ENCODE measurements at places on chromosomes 5 and 9.

DNA sequence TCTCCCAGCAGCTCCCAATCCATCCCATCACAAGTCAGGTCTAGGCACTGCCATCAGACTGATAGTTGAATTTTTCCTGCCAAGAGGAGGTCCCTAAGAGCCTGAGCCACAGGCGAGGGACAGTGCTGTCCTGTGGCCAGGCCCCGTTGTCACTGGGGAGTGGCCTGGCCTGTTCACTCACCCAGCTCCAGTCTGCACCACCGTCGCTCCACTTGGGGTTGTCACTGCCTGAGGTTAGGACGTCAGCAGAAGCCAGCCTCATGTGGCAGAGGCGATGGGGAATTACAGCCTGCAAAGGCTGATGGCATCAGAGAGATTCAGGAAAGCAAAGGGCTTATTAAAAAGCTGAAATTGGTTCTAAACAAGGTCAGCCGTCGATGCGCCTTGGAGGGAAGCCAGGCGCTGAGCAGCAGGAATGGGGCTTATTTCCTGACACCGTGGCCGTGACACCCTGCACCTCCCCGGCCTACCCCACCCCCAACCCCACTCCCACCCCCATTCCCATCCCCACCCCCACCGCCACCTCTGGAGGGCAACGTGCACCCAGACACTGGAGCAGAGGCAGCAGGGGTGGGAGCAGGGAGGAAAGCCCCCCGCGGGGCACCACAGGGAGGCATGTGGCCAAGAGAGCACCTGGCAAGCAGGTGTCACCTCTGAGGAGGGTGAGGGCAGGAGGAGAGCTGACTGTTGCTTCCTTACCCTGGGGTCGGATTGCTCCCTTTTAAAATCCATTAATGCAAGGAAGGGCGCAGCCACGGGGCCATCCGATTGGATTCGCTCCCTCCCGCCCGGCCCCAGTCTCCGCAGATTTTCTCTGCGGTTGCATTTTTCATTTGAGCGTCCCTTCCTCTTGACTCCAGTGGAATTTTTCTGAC, 3.1 kb upstream of the DBH start:
- no peak for DNase-seq

DNA sequence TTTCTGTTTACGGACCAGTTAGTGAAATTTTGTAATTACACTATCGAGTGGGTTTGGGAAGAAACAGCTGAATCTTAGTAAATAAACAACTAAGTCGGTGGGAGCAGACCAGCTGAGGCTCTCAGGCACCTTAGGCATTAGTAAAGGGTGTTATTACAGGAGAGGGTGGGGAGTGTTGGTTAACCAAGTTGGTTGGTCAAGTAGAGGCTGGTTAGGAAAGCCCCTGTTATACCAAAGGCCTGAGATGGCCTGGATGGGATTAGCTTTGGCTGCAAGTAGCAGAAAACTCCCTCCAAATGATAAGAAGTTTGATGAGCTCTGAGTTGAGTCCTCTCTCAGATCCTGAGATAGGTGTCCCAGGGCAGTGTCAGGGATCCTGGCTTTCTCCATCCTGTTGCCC, 81.3 kb downstream of the PPARGC1B start:
- no peak for DNase-seq

DNA sequence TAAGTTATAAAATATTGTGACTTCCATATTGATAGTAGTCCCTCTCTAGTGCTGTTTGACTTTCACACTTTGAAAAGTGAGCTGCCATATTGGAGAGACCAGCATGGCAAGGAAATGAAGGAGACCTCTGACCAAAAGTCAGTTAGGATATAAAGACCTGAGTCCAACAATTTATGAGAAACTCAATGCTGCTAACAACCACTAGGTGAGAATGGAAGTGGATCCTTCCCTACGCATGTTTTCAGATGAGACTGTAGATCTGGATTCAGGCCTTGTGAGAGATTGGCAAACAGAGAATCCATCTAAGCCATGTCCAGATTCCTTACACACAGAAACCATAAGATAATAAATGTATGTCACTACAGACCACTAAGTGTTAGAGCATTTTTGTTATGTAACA, 81.6 kb downstream of the CTNND2 start:
- no peak for DNase-seq

DNA sequence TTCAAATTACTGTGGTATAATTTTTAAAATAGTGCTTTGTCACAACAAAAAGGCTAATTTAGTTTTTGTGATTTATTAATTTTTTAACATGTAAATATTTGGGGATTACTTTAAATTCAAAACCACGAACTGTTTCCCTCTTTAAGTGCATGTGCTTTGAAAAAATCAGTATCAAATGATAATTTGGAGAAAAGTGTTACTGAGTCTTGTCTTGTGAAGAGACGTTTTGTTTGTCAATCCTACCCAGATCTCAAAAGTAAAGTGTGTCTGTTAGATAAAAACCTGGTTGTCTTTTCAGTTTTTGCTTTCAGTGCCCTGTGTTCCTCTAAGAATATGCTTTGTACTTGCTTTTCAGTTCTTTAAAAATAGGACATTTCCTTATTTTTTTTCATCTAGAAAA, 7.7 kb downstream of the ZSWIM6 start:
- DNase-seq: no peak

- no peak for DNase-seq
Measured at GRCh38 chr5:36355516-36355915, 53.8 kb upstream of the RANBP3L start.

GRCh38 chr5:18740301-18740700, 1106.0 kb downstream of the TAF11L14 start:
- no peak for DNase-seq

DNA sequence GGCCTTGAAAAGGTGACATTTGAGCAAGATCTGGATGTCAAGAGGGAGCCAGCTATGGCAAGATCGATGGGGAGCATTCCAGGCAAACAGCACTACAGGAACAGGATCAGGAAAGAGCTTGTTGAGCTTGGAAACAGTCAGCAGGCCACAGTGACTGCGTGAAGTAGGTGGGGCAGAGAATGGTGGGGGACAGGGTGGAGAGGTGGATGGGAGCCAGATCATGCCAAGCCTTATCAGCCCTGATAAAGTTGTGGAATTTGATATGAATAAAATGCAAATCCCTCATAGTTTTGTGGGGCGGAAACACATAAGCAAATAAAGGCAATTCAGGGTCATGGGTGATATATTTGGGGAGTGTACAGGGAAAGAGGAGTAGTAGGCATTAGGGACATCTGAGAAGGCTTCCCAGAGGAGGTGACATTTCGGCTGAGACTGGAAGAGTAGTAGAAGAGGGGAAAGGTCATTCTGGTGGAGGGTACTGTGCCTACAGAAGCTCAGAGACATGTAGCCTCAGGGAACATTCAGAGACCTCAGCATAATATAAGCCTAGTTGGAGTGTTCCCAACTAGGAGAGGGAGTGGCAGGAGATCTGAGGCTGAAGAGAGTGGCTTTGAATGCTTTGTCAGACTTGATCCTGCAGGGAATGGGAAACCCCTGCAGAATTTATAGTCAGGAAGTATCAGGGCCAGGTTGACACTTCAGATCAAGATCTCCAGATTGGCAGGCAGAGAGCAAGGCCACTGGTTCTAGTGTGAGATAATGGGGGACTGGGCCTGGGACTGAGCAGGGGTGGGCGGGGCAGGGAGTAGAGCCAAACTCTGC, 9.7 kb upstream of the CYSTM1 start:
- no peak for DNase-seq

DNA sequence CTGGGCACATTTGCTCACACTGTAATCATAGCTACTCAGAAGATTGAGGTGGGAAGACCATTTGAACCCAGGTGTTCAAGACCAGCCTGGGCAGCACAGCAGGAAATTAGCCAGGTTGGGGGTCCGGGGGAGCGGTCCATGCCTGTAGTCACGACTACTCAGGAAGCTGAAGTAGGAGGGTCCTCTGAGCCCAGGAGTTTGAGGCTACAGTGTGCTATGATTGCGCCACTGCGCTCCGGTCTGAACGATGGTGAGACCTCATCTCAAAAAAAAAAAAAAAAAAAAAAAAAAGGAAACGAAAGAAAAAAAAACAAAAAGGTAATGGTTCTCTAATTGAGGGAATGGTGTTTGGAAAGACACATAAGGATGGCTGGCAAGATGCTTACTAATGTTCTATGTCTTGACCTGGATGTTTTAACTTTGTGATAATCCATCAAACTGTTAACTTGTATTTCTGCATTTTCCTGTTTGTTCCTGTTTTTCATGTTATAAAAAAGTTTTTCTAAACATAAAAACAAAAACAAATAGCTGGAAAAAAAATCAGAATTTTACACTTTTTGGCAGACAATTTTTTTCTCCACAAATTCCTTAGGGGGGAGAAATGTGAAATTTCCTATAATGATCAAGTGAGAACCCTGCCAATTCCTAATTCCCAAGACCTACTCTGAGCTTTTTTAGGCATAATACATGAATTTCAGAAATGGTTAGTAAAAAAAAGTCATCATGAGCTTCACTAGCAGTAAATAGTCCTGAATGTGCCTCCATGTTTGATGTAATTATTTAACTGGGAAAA, 96.9 kb downstream of the DENND1A start:
- DNase-seq: no peak

GRCh38 chr5:149215478-149216090, 56.1 kb upstream of the AFAP1L1 start:
- no peak for DNase-seq

- DNase-seq: no peak
Measured at GRCh38 chr5:146043722-146044121, 61.7 kb downstream of the PLAC8L1 start.

DNA sequence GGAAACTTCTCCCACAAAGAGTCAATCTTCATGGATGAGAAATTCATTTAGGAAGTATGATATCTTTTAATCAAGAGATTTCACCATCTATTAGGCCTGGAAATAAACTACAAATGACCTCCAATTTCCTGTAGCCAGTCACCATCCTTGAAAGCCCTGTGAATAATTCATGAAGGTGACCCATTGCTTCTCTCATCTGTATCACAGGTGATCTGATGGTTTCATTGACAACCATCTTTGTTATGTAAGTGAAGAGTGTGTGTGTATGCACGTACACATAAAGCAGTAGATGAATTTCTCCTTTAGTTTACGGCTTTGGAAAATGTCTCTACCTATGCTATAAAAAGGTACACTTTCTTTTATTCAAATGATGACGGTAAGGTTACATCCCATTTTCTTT, 644.1 kb upstream of the KLF4 start:
- no peak for DNase-seq

DNA sequence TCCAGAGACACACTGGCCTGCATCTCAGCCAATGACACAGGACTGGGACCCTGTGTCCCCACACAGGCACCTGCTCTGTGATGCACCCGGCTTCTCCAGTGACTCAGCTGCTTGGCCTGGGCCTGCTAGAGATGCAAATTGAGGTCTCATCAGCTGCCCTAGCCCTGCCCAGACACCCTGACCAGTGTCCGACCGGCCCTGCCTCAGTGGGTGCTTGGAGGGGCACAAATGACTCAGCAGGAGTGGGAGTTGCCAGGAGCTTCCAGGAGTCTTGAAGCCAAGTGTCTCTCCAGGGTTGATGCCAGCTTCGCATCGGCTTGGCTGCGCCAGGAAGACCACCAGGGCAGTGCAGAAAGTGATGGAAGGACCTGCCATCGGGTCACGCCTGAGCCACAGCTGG, 148.2 kb downstream of the ICE1 start:
- DNase-seq: no peak

DNA sequence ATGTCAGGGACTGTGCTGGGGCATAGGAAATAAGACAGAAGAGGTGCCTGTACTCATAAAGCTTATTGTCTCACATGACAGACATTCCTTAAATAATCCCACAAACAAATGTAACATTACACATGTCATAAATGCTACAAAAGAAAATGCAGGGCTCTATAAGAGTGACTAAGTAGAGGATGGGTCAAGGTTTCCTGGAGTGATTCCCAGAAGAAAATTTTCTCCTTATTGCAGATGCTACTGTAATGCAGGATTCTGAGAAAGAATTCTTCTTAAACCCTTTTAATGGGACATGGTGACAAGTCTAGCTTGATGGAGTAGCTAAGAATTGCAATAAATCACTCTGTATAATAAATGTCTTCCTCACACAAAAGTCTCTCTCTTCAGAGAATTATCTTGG, 55.7 kb downstream of the SH3TC2 start:
- DNase-seq: no peak

DNA sequence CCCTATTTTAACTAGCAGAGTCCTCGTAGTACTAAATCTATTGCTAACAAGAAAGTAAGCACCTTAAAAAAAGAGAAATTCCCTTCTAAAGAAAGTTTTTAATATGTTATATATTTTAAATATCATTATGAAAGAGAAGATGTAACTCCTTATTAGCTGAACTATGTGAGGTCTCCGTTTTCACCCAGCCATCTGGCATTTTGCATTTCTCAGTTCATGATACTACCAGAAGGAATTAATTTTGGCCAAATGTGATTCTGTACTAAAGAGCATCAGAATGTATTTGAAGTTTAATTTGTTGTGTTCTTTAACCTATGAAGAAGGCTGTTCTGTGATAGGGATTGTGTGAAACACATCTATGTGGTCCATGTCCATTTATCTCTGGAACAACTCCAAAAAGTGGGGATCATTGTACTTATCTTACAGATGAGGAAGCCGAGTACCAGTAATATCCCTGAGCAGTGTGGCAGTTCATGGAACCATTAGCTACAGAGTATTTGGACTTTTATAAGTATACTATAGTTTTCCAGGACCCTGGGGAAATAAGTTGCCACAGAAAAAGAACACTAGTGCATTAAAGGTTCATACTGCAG, 29.8 kb downstream of the TNFAIP8 start:
- no peak for DNase-seq

GRCh38 chr5:96655085-96655484, 7.1 kb upstream of the CAST start:
- no peak for DNase-seq

GRCh38 chr9:134066913-134067851, 644 bp downstream of the BRD3 start:
- DNase-seq: peak; percentile 52

GRCh38 chr5:177546258-177546741, 8.1 kb downstream of the FAM193B start:
- no peak for DNase-seq

- no peak for DNase-seq
Measured at GRCh38 chr5:167934551-167934971, 356.9 kb upstream of the WWC1 start.

- DNase-seq: peak; percentile 60
Measured at GRCh38 chr5:142770650-142771609, 753 bp downstream of the ARHGAP26 start.

DNA sequence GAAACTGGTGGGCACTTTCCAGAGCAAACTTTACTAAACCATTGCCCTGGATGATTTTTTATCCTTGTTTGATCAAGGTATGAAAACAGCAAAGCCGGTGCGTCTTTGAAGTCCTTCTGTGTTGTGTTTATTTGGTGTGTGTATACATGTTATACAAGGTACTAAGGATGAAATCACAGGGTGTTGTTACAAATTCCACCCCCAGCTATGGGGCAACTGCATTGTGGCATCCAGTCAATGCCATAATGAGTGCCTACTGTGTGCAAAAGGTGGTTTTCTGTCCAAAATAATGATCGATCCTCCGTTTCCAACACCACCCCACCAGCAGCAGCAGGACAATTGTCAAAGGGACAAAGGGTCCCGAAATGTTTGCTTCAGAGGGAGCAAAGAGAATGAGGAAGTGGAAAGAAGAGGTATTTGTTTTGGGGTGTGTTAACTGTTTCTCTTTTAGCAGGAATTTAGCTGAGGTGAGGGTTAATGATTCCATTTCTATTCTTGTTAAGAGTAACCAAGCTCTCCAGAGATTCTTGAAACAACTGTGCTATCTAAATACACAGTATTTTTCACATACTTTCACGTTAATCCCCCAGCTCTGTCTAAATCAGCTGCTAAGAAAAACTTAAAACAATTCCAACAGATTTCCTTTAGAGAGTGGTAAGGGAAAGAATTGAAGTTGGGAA, 568.7 kb upstream of the KLF4 start:
- DNase-seq: no peak

Data from stimulated activated CD4-positive, alpha-beta T cell treated with anti-CD3 and anti-CD28 coated beads, Interleukin-2, amount 100 ng/mL, for 24 hours (primary cell).